ENCODE measurements at places on chromosomes 5 and 9. TPM values are rescaled to one million over a fixed set of nuclear protein-coding genes. Genes with fewer than 3 reads are reported as not detected.

Gene OR1Q1
- total RNA-seq: not detected

Gene TAF11L10
- not detected for total RNA-seq

Gene LYSMD3
- total RNA-seq: 23.8 TPM

Gene SLC36A2
- total RNA-seq: not detected

Gene FCHSD1
- 19.2 TPM for total RNA-seq

DNA sequence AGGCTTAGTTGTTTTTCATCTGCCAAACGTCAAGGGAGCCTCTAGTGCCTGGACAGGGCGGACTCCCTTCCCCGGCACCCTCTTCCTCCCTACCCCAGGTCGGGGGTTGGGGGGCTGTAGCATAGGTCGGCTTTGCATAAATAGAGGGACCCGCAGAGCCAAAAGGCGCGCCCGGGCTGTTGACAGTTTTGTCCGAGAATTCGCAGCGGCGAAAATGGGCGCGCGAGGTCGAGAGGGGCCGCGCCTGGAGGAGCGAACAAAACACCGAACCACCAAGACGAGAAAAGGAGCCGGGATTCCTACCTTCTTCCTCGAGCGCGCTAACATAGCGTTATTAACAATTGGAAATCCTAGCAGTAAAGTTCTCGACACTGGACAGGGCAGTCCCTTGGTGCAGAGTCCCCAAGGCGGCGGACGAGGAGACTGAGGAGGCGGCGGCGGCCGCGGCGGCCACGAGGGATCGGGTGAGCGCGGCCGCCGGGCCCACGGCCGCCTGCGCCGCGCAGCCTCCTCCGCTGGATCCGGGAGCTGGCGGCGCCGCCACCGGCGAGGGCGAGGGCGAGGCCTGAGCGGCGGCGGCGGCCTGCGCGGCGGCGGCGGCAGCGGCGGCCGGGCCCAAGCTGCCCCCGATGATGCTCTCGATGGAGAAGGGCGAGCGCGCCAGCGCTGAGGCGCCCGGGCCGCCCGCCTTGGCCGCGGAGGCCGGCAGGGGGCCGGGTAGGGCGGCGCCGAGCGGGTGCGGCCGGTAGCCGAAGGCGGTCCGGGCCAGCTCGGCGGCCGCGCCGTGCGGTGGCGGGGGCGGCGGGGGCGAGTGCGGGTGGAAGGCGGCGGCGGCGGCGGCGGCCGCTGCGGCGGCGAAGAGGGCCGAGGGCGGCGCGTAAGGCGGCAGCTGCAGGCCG, 1.7 kb downstream of the FOXD1 start:
- peak; percentile 19 for DNase-seq

GRCh38 chr5:16712620-16713019, 95.8 kb upstream of the RETREG1 start:
- no peak for DNase-seq

GRCh38 chr9:118991366-118992285, 377.6 kb downstream of the BRINP1 start:
- DNase-seq: no peak

GRCh38 chr5:151471276-151471675, 23.9 kb downstream of the SLC36A1 start:
- no peak for DNase-seq

DNA sequence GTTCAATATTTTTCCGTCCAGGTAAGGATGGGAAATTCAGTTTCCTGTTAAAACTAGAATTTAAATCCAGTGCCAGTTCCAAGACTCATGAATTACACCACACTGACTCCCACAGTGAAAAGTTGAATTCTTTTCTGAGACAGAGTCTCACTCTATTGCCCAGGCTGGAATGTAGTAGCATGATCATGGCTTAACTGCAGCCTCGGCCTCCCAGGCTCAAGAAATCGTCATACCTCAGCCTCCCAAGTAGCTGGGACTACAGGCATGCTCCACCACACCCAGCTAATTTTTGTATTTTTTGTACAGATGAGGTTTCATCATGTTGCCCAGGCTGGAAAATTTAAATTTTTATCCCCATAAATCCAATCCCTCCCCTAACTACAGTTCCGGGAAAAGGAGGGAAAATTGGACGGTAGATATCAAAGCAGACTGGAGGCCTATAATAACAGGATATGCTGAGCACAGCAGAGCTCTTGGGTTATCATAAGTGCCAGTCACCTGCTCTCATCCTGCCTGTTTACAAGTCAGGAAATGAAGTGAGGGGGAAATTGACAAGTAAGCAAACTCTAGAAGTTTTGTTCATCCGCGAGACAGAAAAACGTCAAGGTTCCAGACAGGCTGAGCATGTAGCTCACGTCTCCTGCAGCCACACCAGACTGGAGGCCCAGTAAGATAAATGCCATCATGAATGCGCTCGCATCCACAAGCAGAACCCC, 105.7 kb downstream of the UGCG start:
- no peak for DNase-seq

Measured in left colon (tissue), 2 donors.